NCI-H1092 (cell line): ENCODE measurements at places on chromosomes 3 and 15.

DNA sequence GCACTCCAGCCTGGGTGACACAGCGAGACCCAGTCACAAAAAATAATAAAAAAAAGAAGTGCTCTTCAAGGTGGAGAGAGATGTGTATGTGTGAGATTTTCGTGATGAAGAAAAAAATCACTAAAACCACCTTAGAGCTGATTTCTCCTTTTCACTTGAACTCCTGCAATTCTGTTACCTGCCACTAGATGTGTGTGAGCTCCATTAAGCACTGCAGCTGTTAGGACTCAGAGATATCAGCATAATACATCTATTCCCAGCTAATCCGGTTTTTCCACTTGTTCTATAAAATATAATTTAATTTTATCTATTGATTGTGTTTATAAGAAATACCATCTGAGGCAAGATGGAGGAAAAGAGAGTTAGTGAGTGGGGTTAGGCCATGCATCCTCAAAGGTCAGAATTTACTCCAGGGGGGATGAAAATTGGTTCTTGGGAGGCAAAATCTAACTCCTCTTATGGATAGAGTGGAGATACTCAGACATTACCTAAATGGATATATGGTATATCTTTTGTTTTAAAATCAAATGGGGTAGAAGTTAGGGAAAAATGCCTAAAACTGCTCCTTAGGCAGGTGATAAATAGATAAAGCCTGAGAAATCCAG lies 152.7 kb downstream of the IL20RB start:
- no peak for DNase-seq

DNA sequence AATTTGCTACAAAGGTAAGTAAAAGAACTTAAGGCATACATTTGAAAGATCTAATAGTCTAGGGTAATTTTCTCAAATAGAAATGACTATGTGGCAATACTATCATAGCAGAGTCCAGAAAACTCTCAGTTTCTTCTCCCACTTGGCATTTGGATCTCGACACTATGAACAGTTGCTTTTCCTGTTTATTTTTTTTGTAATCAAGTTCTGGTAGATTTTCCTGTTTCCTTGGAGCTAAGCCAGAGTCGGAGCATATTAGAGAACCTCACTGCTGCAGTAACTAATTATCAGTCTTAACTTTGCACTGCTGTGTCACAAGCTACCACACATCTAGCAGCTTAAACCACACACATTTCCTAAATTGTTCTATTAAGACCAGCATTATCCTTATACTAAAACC lies 44.9 kb upstream of the ZNF385D start:
- DNase-seq, result no peak

DNA sequence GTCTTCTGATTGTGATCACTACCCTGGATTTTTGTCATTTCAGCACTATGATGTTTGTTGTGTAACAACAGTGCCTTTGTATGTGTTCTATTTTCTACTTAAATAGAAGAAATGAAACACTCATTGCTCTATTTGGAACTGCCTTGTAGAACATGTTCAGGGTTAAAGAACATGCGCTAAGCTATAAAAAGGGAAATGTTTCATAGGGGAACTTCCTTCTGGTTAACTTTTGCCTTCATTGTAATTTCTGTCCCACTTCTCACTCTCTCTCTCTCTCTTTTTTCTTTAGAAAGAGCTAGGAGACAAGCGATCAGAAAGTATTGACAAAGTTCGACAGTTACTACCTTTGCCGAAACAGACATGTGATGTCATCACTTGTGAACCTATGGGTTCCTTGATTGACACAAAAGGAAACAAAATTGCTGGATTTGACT lies at the start of gene P2RY12:
Gene P2RY12 (minus strand): TSS at position 13 of the 434 bp plus-strand sequence. CDS start 45,908 bp downstream, outside the sequence.
- no peak for DNase-seq

- no peak for DNase-seq
These were observed 10.3 kb downstream of the GK5 start for GRCh38 chr3:142215106-142215505.

- DNase-seq, result no peak
These were observed 80.0 kb downstream of the ATP10A start for GRCh38 chr15:25783134-25783533.

DNA sequence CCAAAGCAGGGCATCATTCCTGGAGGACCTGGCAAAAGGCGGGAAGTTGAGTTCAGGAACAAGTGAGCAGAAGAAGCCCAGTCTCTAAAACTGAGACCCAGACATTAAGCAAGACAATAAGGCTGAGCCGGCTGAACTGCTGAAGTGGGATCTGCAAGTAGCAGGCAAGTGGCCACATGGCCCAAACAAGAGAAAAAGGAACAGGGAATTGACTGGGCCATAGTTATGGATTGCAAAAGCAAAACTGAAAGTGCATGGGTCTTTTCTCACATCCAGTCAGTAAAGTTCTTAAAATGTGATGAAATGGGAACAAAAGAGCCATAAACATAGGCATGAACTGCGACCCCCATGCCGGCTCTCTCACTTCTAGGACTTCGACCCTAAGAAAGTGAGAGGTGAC lies 101.2 kb downstream of the SCN11A start:
- DNase-seq, result no peak

DNA sequence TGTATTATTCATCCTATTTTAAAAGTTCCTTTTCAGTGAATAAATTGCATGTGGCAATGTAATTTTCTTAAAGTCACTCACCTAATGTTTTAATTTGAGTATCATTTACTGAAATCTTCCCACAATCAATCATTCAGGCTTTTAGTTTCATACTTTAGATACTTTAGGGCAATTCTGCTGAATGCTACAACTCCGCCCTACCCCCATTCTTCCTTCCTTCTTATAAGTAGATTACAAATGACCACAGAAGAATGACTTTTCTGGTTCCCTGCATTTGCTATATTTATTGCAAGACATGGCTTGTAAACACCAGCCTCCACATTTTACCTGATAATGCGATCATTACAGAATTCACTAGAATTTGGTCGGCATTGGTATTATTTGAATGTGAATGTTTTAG lies 1061.9 kb downstream of the FHIT start:
- DNase-seq, result no peak

- DNase-seq, result no peak
These were observed 38.2 kb upstream of the MYZAP start for GRCh38 chr15:57553526-57553925.

DNA sequence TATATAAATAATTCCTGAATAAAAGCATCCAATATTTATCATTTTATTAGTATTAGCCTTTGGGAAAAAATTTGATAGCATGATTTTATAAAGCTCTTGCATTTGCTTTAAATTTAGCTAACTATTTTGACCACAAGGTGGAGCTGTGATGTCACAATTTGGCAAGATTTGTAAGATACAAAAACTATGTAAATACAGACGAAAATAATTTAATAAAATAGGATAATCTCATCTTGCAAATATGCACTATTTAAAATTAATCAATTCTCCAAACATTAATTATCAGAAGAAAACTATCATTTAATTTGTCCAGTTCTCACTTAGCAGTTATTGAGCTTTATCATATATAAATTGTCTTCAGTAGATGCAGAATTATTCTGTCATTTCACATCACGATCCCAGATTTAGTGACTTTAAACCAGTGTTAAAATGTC lies 95.4 kb downstream of the PLOD2 start:
- no peak for DNase-seq

GRCh38 chr3:186525369-186526255 lies 18.6 kb downstream of the CRYGS start:
- no peak for DNase-seq

GRCh38 chr3:154334973-154335420 lies 10.7 kb upstream of the DHX36 start:
- DNase-seq, result no peak

- no peak for DNase-seq
These were observed 34.4 kb upstream of the MEIS2 start for GRCh38 chr15:37134699-37135131.

DNA sequence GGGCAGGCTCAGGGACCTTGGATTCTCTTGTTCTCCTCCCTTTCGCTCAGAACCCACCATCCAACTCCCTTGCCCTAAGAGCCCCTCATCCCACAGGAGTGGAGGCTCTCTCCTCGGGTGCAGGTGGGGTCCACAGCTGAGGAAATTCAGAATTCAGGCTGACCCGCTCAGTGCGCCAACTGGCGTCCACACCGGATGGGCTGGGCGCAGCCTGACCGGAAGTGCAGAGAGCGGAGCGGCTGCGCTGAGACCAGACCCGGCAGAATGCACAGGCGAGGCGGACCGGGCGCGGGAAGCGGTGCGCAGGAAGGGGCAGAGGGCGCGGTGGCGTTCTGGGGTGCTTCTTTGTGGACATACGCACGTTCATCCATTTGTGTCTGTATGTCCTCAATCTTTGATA lies 210.4 kb upstream of the NDN start:
- no peak for DNase-seq

DNA sequence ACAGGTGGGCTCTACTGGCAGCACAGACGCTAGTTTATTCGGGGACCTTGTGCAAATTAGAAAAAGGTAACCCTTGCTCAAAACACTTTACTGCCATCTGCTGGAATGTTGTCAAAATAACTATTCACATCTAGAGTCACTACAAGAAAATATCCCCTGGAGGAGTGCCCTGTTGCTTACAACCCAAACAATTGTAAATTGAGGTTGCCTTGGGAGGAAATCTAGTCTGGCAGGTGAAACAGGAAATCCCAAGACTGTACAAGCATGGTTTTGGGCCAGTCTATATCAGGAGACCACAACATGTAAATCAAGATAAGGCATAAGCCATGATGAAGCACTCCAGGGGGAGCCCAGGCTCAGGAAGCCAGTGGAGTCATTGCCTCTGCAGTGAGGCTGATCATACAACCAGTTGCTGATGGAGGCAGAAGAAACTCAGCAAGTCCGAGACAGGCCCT lies 136.8 kb upstream of the ACP3 start:
- peak; percentile 31 for DNase-seq

DNA sequence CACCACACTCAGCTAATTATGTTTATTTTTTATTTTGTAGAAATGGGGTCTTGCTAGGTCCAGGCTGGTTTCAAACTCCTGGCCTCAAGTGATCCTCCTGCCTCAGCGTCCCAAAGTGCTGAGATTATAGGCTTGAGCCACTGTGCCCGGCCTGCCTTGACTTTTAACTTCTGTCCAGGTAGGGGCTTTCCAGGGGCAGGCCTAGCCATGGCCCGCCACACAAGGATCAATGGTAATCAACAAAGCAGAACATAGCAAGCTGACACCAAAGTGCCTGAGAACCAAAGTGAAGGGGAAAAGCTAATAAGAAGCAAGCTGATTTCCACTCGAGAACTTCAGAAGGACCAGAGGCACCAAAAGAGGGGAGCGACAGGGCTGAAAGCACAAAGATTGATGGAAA lies 9.4 kb upstream of the CRTC3 start:
- no peak for DNase-seq
